ENCODE measurements at places on chromosomes 4 and X.

GRCh38 chr4:39353478-39354253 is 12.5 kb downstream of the RFC1 start:
- peak; percentile 30 for DNase-seq

DNA sequence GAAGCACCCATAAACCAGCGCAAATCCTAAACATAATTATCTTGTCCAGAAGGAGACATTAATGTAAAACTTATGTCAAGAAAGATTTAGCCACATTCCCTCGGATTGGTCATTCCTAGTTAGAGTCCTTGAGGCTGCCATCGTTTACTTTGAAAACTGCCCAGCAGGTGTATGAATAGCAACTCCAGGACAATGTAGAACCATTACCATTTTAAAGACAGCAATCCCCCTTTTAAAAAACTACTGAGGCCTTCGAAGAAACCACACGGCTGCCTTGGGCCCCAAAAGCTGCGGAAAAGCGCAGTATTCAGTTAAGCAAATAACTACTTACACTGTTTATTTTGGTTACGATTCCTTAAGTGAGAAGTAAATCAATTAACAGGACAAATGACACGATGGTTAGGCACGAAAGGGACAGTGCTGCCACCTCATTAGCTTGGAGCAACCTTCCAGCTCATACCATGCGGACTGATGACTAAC is 822 bp upstream of the SGMS2 start:
- no peak for DNase-seq

DNA sequence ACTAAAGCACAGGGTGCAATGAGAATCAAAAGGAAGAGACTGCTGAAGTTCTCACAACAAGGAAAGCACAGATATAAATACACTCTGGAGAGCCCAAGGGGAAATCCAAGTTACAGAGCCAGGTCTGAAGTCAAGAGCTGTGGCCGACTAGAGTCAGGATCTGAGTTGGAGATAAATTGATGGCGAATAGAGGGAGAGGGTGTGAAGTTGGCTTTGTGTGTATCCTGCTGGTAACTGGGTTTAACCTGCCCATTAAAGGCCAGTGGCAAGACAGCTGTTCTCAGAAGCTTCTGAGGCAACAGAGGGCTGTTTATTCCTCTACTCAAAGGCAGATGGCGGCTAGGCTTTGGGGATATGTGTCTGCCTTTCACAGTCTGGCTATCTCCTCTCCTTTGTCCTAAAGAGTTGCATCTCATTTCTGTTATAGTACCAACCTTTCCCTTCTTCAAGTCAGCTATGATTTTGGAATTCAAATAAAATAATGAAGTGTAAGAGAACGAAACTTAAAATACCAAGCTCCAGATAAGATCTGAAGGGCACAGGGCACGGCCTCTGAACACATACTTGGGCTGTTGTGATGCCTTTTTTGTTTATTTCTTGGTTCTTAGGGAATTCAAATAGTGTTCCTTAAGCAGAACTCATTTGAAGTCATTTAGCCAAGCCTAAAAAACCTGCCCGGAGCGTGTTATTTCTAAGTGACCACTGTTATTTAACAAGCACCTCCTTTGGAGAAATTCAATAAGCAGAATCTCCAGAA is 142.1 kb downstream of the APBB2 start:
- DNase-seq = no peak

GRCh38 chrX:48961585-48962091 is 4.2 kb upstream of the OTUD5 start:
- DNase-seq = no peak

DNA sequence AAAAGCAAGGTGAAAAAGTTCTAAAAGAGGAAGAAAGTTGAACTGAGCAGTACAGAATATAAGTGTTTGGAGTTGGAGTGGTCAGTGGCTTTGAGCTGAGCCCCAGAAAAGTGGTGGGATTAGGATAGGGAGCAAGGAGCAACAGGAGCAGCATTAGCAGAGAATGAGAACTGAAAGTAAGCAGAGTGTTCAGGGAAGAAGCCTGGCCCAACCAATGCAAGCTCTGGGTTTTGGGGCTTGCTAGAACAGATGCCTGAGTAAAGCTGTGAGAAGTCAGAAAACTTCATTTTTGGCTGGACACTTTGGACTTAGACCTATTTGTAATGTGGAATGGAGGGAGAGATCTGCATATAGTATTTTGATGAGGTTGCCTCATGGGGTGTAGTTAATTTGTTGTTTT is 17.8 kb downstream of the JADE1 start:
- DNase-seq = no peak

GRCh38 chr4:189096717-189097116 is 844.0 kb upstream of the FRG1 start:
- no peak for DNase-seq

- no peak for DNase-seq
These were observed 161.6 kb upstream of the PGRMC2 start for GRCh38 chr4:128449251-128449650.

- DNase-seq = no peak
These were observed 294.4 kb downstream of the GPAT3 start for GRCh38 chr4:83830138-83830888.

GRCh38 chrX:154731184-154731583 is 19.7 kb downstream of the GAB3 start:
- no peak for DNase-seq

DNA sequence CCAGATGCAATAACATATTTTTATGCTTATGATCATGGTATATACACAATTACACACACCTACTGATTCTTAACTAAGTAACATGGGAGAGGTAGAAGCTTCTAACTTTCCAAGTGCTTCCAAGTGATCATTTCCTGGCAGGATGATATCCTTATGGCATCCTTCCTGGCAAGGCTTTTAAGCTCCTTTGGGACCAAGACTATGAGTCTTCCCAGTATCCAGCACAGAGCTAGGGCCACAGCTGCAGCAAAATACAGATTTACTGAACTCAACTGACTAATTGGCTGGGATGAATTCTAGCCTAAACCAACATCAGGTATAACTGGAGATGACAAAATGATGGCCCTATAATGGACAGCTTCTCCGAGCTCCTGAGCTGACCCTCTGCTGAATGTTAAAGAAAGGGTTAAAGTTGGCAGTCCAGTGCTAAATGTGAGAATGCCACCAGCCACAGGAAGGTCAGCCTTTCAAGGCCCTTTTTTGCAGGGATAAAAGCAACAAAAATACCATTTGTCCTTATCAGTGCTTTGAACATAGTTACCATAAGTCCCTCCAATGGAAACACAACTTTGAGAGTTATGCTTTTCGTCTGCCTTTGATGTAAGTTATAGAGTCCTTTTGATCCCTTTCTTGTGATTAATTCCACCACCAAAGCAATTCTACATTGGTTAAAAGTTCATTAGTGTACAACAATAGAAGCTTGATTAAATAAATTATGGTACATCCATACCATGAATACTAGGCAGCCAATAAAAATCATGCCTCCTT is 73.4 kb downstream of the MGST2 start:
- no peak for DNase-seq

GRCh38 chrX:19613645-19614323 is 98.5 kb upstream of the MAP3K15 start:
- no peak for DNase-seq

DNA sequence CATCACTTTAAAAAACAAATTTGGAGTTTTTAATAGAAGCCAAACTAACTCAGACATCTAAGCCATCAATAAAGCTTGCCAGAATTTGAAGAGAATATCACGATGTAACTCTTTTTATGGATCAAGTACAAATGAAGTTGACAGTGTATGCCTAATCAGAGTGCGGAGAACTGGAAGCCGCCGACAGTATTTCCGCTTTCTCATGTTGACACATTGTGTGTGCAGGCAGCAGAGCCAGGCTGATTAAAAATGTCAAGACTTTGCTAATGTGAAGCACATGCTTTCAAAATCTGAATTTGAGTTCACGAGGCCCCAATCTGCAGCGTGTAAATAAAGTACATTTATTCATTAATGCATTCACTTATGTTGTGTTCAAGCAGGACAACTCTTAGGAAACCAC is 161.2 kb downstream of the TENM3 start:
- no peak for DNase-seq

DNA sequence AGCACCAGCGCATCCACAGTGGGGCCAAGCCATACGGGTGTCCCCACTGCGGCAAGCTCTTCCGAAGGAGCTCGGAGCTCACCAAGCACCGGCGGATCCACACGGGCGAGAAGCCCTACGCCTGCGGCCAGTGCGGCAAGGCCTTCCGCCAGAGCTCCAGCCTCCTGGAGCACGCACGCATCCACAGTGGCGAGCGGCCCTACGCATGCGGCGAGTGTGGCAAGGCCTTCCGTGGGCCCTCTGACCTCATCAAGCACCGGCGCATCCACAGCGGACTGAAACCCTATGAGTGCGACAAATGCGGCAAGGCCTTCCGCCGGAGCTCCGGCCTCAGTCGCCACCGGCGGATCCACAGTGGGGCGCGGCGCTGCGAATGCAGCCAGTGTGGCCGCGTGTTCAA is 13.6 kb downstream of the ZNF275 start:
- DNase-seq = no peak

- peak; percentile 3 for DNase-seq
These were observed 460.9 kb upstream of the FAT1 start for GRCh38 chr4:187184508-187184907.

DNA sequence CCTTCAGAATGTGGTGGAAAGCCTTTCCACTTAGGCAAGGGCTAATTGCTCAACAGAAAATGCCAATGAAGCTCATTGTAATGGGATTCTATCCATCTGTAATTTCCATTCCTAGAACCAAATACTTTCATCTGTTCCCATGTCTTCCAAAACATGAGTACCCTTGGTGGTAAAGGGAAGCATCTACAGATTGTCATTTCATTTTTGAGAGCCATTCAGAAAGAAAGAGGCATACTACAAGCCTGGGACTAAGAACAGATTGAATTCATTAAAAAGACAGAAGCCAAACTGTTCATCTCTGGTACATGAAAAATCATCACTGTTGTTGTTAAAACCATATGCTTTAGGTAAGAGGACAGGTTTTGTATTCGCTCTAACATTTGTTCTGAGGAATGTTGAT is 43.6 kb upstream of the DCTD start:
- no peak for DNase-seq

DNA sequence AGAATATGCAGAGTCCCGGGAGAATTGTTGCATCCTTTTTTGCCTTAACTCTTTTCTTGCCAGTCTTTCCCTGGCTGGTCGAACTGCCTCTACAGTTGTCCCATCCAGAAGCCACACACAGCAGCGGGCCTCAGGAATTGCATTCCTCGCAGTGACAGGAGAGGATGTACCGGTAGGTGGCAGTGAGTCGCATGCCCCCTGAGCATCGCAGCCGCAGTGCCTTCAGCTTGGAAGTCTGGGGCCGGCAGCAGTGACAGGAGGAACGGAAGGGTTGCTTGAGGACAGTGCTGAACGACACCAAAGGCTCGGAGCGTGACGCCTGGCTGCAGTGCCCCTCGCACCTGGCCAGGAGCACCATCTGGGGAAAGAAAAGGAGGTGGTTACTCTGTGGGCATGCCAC is 23.5 kb downstream of the NDP start:
- DNase-seq = peak; percentile 40

DNA sequence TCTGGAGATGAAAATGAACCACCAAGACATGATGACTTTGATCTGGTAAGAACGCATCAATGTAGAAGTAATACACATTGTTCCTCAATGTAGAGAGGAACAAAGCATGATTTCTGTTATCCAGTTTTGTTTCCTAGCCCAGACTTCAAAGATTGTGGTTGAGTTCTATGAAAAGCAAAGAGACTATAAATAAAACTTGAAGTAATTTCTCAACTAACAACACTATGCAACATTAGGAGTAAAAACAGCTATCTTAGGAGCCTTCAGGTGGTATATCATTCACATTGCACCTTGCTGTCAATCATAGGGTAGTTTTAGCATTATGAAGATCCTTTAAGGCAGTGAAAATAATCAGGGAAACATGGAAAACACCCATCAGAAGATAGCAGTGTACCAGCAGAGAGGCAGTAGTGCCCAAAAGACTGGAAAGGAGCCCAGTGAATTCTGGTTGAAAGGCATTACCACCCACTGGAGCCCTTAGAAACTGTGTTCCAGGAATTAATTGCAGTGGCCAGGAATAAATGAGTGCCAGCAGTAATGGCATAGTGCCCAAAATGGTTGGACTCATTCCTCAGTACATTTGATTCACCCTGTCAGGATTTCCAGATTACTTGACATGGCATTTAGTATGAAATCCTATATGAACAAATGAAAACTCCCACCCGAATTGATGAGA is 300.7 kb upstream of the CXXC4 start:
- DNase-seq = no peak

DNA sequence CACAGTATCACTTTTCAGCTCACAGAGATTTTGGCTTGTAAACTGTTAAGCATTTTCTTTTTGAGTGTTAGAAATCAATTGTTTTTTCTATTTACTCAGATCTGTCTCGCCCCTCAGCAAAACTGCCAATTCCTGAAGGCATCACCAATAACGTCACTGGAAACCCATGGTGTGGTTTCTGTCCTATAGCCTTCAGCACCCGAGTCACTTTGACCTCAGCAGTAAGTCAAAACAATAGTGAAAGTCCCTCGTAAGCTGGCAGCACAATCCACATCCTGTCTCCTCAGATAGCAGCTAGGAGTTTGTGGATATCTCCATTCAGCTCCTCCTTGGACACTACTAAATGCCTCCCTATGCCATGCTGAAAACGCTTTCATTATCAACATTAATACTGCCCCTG is 1787.4 kb upstream of the ADGRL3 start:
- no peak for DNase-seq

GRCh38 chrX:153416781-153417450 is 5.6 kb downstream of the ZFP92 start:
- peak; percentile 6 for DNase-seq

GRCh38 chr4:65973186-65973585 is 302.9 kb upstream of the EPHA5 start:
- DNase-seq = no peak

- no peak for DNase-seq
These were observed 234.8 kb downstream of the COL25A1 start for GRCh38 chr4:109067508-109068235.

DNA sequence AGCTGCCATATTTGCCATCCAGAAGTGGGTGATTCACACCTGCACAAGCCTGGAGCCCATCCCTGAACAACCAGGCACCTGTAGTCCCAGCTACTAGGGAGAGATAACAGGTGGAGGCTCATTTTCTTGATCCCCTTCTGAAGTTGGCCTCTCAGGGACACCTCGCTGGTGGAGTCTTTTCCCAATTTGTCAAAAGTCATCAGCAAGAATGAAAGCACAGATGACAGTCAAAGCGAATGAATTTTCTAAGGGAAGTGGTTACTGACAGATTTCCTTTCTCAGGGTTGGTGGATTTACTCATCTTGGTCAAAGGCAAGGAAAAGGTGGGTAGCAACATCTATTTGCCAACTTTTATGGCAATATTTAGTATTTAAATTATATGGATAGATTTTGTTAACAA is 36.5 kb downstream of the FGFBP1 start:
- DNase-seq = no peak

- no peak for DNase-seq
These were observed 1.6 kb upstream of the ATP6AP2 start for GRCh38 chrX:40579141-40579540.

All from Daoy (cell line).